Sigmoid colon (tissue), 7 donors: ENCODE measurements at places on chromosomes 16 and 17. TPM values are rescaled to one million over a fixed set of nuclear protein-coding genes. Genes with fewer than 3 reads are reported as not detected.

DNA sequence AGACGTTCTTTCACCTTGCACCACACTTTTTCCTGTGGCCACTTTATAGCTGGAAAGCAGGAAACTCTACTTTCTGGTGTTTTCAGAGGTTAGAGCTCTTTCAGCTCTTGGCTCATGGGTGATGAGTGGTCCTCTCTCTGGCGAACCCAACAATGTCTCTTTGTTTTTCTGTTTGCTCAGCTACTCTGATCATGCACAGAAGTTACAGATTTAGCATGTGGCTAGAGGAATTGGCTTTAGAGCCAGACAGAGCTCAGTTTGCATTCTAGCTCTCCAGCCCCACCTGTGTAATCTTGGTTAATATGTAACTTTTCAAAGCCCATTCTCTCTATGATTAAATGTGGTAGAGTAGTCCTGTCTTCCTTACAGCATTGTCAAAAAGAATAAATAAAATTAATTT, 225.2 kb downstream of the HAPSTR1 start:
- no peaks in the 10 kb centered on the region for H3K4me1 ChIP-seq
- no peaks in the 10 kb centered on the region for H3K27me3 ChIP-seq
- no peak overlapping the region for H3K4me3 ChIP-seq
- DNase-seq: no peak
- no peaks in the 10 kb centered on the region for H3K36me3 ChIP-seq

DNA sequence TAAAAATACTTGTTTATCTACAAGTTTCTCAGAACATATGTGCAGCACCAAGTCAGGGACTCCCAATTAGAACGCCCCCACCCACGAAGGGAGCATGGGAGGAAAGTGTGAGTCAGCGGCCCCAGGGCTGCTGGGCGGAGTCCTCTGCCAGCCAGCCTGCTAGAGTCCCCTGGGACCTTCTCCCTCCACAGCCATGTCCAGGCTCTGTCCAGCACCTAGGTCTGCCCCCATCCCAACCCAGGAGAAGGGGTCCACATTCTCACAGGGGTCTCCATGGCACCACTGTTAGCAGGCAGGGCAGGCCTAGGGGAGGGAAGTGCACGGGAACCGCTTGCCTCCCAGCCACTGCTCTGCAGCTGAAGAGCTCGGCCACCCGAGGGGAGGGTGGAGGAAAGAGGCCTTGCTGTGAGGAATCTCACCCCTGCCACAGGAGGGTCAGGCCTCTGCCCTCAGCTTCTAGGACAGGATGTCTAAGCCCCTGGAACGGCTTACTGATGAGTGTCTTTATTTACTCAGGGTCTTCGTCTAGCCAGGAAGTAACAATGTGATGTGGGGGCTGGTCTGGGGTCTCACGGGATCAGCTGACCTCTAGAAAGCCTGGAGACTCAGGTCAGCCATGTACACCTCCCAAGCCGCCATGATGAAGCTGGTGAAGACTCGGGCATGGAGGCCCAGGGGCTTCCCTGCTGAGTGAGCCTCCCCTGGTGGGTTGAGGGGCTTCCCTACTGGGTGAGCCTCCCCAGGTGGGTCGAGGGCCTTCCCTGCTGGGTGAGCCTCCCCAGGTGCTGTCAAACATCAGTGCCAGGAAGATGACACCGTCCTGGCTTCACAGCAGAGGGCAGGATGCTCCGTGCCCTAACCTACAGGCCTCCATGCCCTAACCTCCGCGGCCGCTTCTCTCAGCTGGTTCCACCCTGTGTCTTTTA, 190.3 kb downstream of the RBFOX3 start:
- no peak overlapping the region for H3K27ac ChIP-seq
- H3K4me1 ChIP-seq: peaks cover 28% of the 10 kb centered on the region
- H3K27me3 ChIP-seq: peaks cover 4% of the 10 kb centered on the region
- DNase-seq: no peak
- no peaks in the 10 kb centered on the region for H3K36me3 ChIP-seq

DNA sequence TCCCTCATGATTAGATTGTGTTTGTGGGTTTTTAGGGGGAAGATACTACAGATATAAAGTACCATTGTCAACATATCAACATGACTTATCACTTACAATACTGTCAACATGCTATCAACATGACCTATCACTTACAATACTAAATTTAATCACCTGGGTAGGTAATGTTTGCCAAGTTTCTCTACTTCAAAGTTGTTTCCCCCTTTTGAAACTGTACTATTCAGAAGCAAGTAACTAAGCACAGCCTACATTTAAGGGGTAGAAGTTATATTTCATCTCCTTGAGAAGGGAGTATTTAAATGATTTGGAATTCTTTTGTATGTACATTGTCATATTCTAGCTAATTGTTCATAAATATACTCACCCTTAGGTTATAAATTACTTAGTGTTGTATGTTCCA, 68.7 kb downstream of the TRIM37 start:
- no peak overlapping the region for H3K4me3 ChIP-seq
- no peaks in the 10 kb centered on the region for H3K36me3 ChIP-seq
- no peaks in the 10 kb centered on the region for H3K27me3 ChIP-seq

GRCh38 chr17:49436174-49436573, 21.5 kb upstream of the PHB1 start:
- H3K4me1 ChIP-seq: no peaks in the 10 kb centered on the region
- no peak overlapping the region for H3K4me3 ChIP-seq
- H3K27me3 ChIP-seq: peaks cover 25% of the 10 kb centered on the region
- H3K36me3 ChIP-seq: no peaks in the 10 kb centered on the region
- H3K27ac ChIP-seq: no peak overlapping the region

DNA sequence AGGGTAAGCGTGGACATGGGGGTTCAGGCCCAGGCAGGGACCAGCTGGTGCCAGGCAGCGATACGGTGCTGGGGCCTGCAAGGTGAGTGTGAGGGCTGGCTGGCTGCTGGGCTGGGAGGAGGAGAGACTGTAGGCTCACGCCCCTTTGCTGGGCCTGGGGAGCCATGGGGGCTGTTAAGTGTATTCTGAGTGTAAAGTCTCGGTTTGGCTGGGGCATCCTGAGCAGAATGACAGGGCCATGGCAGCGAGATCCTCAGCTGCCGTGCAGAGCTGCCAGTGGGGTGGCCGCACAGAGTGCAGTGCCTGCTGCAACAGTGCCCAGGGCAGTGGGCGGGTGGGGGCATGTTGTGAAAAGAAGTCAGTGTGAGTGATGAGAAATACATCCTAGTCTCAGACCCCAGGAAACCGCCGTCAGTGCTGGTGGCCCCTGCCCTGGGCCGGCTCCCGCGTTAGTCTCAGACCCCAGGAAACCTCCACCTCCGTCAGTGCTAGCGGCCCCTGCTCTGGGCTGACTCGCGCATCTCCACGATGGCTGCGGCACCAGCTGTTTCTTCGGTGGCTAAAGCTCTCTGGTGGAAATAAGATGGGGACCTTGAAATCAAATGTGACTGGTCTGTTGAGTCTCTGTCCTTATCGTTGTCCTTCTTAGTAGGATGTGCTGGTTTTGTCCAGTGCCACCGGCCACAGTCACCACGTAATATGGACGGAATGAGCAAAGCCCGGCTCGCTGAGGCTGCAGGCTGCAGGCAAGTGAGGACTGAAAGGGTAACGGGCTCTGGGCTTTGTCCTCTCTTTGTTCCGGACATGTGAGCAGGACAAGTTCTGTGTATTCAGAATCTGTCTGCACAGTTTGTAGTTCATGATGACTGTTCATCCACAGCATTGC, 22.9 kb downstream of the ACSF3 start:
- no peak overlapping the region for H3K27ac ChIP-seq
- DNase-seq: no peak
- peaks cover 30% of the 10 kb centered on the region for H3K36me3 ChIP-seq
- no peaks in the 10 kb centered on the region for H3K4me1 ChIP-seq

- DNase-seq: peak; percentile 93
- H3K36me3 ChIP-seq: no peaks in the 10 kb centered on the region
- H3K27ac ChIP-seq: peak overlapping the region; percentile 69
- H3K4me3 ChIP-seq: peak overlapping the region; percentile 40
- H3K27me3 ChIP-seq: no peaks in the 10 kb centered on the region
Measured at GRCh38 chr17:1764284-1764683, 2.4 kb downstream of the SERPINF1 start.

DNA sequence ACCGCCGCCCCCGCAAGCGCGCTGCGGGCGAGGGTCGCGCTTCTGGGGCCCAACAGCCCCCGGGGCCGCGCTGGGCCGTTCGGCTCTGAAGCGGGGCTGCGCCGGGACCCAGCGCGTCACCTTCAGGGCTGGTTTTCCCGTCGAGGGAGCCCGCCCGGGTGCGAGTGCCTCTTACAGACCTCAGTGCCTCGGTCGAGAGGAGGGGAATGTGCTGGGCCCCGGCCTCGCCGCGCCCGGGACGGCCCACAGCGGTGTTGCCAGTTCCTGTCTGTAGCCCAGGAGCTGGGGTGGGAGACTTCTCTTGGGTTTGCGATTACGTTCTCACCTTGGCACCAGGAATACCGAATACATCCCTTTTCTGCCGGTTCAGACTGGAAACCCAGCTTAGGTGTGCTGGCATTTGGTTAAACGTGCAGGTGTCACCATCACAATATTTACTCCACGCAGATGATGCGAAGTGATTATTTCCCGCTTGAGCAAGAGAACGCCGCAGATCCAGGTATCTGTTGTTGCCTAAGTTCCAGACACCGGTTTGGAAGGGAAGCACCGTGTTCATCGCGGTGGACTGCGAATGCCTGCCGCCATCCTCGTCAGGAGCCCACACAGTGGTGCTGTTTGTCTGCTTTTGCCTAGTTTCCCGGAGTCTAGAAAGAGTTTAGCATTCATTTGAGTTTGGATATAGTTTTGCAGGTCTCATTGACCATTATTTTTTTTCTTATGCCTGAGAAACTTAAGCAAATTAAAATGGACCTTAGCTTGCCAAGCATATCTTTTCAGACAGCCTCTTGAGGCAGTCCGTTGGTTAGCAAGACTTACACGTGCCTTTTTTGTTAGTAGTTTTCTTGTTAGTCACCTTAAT, 914 bp downstream of the MAP1LC3B start:
- H3K27me3 ChIP-seq: no peaks in the 10 kb centered on the region
- H3K36me3 ChIP-seq: no peaks in the 10 kb centered on the region
- DNase-seq: peak; percentile 82
- peaks cover 37% of the 10 kb centered on the region for H3K4me1 ChIP-seq
- H3K27ac ChIP-seq: peak overlapping the region; percentile 99

DNA sequence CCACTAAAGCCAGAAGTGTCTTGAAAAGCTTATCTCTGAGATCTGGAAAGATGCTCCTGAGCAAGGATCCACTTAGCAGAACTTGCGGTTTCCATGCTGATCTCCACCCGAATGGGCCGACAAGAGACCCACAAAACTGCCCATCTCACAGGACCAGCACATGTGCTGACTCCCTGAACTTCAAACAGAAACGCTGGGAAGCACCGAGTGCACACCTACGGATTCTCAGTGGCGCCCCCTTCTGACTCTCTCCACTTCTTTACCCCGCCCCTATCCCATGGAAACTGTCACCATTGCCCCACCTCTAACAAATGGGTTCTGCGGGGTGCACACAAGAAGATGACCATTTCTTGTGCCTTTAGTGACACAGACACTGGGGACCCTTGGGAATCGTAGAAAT, 21.4 kb downstream of the CDRT4 start:
- H3K4me1 ChIP-seq: no peaks in the 10 kb centered on the region
- H3K27ac ChIP-seq: no peak overlapping the region
- no peak overlapping the region for H3K4me3 ChIP-seq
- peak; percentile 37 for DNase-seq

DNA sequence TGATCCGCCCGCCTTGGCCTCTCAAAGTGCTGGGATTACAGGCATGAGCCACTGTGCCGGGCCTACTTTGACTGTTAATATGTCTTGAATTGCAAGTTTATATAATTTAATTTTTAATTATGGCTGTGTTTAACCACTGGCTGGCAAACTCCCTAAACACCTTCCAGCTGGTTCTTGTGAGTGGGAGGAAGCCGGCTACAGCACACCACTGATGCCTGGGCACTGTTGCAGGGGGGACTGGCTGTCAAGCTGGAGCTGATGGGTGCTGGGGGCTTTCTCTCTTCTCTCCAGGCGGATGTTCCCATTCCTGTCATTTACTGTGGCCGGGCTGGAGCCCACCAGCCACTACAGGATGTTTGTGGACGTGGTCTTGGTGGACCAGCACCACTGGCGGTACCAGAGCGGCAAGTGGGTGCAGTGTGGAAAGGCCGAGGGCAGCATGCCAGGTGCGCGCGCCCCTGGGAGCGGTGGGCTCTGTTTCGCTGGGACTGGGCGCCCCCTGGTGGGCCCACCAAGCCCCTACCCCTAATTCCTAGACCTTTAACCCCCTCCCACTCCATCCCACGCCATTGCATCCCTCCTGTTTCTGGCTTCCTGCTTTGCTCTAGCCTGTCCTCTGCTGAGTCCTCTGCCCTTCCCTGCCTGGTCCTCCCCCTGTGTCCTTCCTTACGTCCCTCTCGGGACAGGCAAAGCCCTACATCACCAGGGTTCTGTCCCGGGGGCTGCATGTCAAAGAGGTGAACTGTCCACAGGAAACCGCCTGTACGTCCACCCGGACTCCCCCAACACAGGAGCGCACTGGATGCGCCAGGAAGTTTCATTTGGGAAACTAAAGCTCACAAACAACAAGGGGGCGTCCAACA, 9.5 kb downstream of the TBX21 start:
- no peak overlapping the region for H3K27ac ChIP-seq
- no peak overlapping the region for H3K4me3 ChIP-seq
- peaks cover 22% of the 10 kb centered on the region for H3K27me3 ChIP-seq
- H3K36me3 ChIP-seq: no peaks in the 10 kb centered on the region

HBZ gene
- total RNA-seq: not detected

TOP2A gene
- total RNA-seq: 0.33 TPM

SDR42E2 gene
- not detected for total RNA-seq

CCL16 gene
- not detected for total RNA-seq

LRRC75A gene
- 2.2 TPM for total RNA-seq

MGRN1 gene
- total RNA-seq: 33.8 TPM
